Astrocyte (in vitro differentiated cells and primary cell): ENCODE measurements at places on chromosomes 11 and 22.

DNA sequence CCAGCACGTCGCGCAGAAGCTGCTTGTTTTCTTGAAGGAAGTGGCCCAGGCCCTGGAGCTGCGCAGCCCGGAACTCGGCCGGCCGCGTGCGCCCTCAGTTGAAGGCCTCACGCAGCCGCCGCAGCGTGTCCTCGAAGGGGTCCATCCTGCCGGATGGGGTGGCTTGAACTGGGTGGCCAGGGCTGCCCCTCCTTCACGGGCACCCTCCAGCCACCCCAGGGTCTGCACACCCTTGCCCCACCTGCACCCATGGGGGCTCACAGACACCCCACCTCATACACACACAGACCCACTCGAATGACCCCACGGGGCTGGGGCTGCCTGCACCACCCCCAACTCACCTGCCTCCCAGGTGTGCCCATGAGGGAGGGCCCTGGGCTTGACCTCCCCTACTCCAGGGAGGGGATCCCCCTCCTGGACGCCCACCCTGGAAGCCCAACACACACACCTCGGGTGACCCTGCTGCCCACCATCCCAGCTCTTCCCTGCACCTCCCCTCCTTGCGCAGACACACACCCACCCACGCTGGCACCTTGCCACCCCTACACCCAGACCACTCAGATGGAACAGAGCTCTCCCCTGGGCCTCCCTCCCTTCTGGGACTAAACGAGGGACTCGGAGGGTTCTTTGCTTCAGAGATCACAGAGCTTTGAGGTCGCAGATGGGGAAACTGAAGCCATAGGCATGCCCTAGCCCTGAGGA lies 6.8 kb downstream of the ALDH3B2 start:
- no peak for DNase-seq
- no peak overlapping the region for H3K27ac ChIP-seq
- H3K4me1 ChIP-seq = no peaks in the 10 kb centered on the region
- no peaks in the 10 kb centered on the region for H3K27me3 ChIP-seq
- no peak overlapping the region for H3K4me3 ChIP-seq
- no peaks in the 10 kb centered on the region for H3K36me3 ChIP-seq

- H3K4me3 ChIP-seq = no peak overlapping the region
- H3K4me1 ChIP-seq = no peaks in the 10 kb centered on the region
- no peaks in the 10 kb centered on the region for H3K36me3 ChIP-seq
- no peak for DNase-seq
Observed at GRCh38 chr11:69022260-69022659, 9.2 kb upstream of the MRGPRF start.

DNA sequence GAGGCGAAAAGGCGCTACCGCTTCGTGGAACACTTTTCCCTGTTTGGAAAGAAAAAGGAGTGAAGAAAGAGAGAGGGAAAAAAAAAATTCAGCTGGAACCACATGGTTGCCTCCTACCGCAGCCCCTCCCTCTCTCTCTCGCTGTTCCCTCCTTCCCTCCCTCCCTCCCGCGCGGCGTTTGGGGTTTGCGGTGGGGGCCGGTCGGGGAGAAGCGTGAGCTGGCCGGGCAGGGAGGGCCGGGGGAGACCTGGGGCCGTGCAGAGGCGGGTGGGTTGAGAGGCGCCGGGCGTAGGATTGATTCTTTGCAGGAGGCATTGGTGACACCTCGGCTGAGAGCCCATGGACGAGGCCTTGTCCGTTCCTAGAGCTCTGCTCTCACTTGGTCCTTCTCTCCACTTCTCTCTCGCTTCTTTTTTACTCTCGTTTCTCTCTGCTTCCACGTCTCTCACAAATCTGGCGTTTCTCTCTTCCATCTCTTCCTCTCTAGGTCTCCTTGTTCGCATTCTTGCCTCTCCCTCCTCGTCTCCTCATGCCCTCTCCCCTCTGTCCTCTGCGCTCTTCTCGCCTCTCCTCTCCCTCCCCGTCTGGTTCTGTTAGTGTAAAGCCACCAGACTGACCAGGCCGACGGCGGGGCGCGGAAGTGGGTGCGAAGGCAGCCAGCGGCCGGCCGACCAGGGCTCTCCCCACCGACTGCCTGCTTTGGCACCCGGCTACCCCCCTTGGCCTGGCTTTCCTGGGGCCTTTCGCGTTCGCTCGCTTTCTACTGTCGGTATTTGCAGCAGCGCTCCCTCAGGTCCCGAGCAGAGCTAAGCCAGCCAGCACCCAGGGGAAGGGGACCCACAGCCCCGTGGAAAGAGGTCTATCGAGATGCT lies at the start of gene CLMP:
Gene CLMP, minus strand, starts transcription at position 61 of the 872 bp plus-strand sequence. CDS start 308 bp downstream, outside the sequence.
- peak; percentile 63 for DNase-seq
- H3K4me3 ChIP-seq = peak within 1 kb of the TSS; percentile 83
- H3K27ac ChIP-seq = peak within 1 kb of the TSS; percentile 89
- no peaks in the 10 kb centered on the region for H3K27me3 ChIP-seq
- no peaks in the 10 kb centered on the region for H3K36me3 ChIP-seq

- no peak for DNase-seq
- no peaks in the 10 kb centered on the region for H3K27me3 ChIP-seq
- H3K27ac ChIP-seq = no peak overlapping the region
Observed at GRCh38 chr11:117849781-117850414, 25.4 kb upstream of the FXYD2 start.

DNA sequence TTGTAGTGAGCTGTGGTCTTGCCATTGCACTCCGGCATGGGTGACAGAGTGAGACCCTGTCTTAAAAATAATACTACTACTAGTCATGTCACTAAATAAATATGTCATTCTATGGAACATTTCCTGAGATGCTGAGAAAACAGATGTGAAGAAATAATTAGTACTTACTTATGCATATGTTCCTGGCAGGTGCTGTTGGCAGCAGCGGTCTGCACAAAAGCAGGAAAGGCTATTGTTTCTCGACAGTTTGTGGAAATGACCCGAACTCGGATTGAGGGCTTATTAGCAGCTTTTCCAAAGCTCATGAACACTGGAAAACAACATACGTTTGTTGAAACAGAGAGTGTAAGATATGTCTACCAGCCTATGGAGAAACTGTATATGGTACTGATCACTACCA lies 8.8 kb downstream of the ARCN1 start:
- H3K4me1 ChIP-seq = no peaks in the 10 kb centered on the region
- H3K27ac ChIP-seq = no peak overlapping the region
- H3K36me3 ChIP-seq = peaks cover 38% of the 10 kb centered on the region
- no peak overlapping the region for H3K4me3 ChIP-seq
- no peak for DNase-seq

- H3K27ac ChIP-seq = no peak overlapping the region
- H3K36me3 ChIP-seq = no peaks in the 10 kb centered on the region
- H3K4me3 ChIP-seq = no peak overlapping the region
- DNase-seq = no peak
- H3K27me3 ChIP-seq = peaks cover 19% of the 10 kb centered on the region
Observed at GRCh38 chr11:45665933-45666647, 668 bp upstream of the CHST1 start.

- no peaks in the 10 kb centered on the region for H3K4me1 ChIP-seq
- H3K27ac ChIP-seq = no peak overlapping the region
- no peaks in the 10 kb centered on the region for H3K36me3 ChIP-seq
- peak; percentile 20 for DNase-seq
- no peak overlapping the region for H3K4me3 ChIP-seq
- no peaks in the 10 kb centered on the region for H3K27me3 ChIP-seq
Observed at GRCh38 chr11:23226331-23227077, 366.2 kb upstream of the CCDC179 start.

GRCh38 chr22:49951000-49951677 lies 9.4 kb upstream of the PIM3 start:
- no peaks in the 10 kb centered on the region for H3K36me3 ChIP-seq
- H3K4me1 ChIP-seq = peaks cover 12% of the 10 kb centered on the region
- DNase-seq = no peak
- no peaks in the 10 kb centered on the region for H3K27me3 ChIP-seq
- H3K4me3 ChIP-seq = no peak overlapping the region
- no peak overlapping the region for H3K27ac ChIP-seq

GRCh38 chr22:19634226-19634975 lies 79.9 kb upstream of the SEPTIN5 start:
- no peaks in the 10 kb centered on the region for H3K36me3 ChIP-seq
- no peak overlapping the region for H3K4me3 ChIP-seq
- H3K4me1 ChIP-seq = no peaks in the 10 kb centered on the region
- no peak for DNase-seq
- peaks cover 2% of the 10 kb centered on the region for H3K27me3 ChIP-seq

DNA sequence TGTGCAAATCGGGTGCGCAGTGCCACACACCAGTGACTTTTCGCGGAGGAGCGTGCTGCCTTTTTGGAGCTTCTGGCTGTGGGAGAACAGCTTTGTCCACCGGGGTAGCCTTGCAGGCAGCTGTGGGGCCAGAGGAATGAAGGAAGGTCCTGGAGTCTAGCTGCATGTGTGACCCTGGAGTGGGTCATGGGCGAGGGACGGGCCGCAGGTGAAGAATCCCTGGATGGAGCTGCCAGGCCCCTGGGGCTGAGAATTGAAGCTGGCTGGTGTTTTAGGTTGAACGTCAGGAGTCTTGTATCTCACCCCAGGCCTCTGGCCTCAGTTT lies 8.6 kb downstream of the CCND1 start:
- no peaks in the 10 kb centered on the region for H3K27me3 ChIP-seq
- DNase-seq = no peak
- H3K4me1 ChIP-seq = peaks cover 25% of the 10 kb centered on the region
- no peak overlapping the region for H3K4me3 ChIP-seq
- no peak overlapping the region for H3K27ac ChIP-seq

DNA sequence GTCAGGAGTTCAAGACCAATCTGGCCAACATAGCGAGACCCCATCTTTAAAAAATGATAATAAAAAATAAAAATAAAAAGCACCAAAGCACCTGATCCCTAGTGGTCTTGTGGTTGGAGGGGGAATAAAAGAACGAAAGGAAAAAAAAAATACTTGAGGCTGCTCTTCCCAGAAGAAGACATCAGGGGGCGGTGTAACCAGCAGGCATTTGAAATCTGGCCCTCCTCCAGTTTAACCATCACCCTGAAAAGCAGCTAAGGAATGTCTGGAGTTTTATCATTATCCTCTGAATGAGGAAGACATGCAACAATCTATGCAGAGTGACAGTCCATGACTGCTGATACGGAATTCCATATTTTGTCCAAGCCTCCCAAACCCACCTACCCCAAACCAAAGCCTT lies 5.6 kb upstream of the KCTD17 start:
- no peaks in the 10 kb centered on the region for H3K27me3 ChIP-seq

DNA sequence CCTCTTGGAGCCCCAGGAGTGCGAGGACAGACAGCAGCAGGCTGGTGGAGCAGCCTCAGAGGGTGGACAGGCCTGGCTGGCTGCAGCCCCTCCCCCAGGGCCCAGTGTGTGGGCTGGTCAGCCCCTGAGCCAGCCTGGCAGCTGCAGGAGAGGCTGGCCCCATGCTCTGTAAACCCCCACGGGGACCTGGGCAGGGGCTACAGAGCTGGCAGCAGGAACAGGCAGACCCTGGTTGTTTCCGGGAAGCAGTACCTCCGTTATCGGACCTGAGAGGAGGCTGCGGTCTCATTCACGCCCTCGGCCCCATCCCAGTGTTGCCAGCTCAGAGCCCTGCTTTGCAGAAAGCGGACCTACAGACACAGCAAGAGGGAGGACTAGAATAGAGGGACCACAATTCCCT lies 38.5 kb upstream of the COMT start:
- no peaks in the 10 kb centered on the region for H3K27me3 ChIP-seq
- H3K27ac ChIP-seq = no peak overlapping the region
- H3K4me1 ChIP-seq = peaks cover 3% of the 10 kb centered on the region
- no peak overlapping the region for H3K4me3 ChIP-seq
- H3K36me3 ChIP-seq = no peaks in the 10 kb centered on the region
- DNase-seq = no peak

DNA sequence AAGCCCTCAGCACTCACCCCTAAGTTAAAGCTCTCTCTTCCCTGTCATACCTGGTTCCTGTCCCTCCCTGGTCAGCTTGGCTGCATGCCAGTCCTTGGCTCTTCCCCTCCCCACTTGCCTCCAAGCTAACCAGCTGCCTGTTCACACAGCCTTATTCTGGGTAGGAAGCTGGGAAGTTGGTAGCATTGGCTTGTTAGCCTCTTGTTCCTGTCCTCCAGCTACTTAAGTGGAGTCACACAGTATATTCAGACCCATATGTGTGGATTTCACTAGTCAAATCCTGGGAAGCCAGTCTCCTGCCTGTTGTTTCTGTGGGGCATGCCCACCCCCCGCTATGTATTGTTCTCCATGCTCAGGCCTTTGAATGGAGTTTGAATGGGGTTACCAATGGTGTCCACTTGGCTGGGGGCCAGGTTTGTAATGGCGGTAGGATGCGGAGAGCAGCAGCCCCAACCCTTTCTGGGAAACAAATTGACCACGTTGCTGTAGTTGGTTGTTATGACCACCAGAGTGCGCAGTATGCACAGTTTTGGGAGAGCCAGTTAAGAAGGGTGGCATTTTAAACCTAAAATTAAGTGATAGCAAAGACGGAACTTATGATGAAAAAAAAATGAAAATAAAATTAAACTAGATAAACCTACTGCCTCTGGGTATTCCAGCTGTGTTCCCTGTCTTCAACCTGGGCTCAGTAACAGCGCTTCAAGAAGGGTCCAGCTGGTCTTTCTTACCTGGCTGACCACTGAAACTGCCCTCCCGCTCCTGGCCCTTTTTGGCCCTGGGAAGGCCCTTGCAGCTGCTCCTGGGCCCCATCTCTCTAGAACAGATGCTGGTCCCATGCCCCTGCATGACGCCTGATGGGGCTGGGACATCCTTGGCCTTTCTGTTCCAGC lies 10.7 kb upstream of the RPS3 start:
- peaks cover 4% of the 10 kb centered on the region for H3K4me1 ChIP-seq
- no peak overlapping the region for H3K27ac ChIP-seq
- H3K27me3 ChIP-seq = peaks cover 5% of the 10 kb centered on the region
- DNase-seq = peak; percentile 46

- H3K4me1 ChIP-seq = peaks cover 29% of the 10 kb centered on the region
- no peaks in the 10 kb centered on the region for H3K36me3 ChIP-seq
- H3K27ac ChIP-seq = peak overlapping the region; percentile 97
- peak overlapping the region; percentile 24 for H3K4me3 ChIP-seq
- DNase-seq = no peak
Observed at GRCh38 chr11:27233654-27234042, 129.4 kb downstream of the CCDC34 start.

DNA sequence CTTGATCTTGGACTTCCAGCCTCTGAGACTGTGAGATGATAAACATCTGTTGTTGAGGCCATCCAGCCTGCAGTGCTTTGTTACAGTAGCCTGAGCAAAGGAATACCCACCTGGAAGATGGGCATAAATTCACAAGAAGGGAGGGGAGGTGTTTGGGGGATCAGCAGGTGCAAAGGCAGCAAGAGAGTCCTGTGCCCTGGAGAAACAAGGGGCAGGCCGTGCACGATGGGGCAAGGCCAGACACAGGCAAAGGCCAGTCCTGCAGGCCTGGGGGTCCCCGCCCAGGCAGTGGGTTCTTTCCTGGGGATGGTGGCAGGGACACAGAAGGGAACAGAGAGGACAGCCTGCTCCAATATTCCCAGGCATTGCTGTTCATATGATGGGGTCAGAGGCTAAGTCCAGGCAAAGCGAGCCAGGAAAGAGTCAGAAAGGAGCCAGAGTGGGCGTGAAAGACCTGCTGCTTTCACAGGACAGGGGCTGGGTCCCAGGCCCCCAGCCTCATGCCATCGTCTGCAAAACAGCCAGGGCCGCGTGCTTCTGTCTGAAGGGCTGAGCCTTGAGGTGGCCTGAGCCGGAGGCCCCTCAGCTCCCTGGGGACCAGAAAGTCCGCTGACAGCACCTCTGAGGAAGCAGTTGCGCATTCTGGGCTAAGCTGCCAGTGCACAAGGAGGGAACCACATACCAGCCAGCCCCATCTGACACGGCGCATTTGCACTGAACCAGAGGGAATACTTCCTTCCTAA lies 48.8 kb downstream of the MYEOV start:
- no peak for DNase-seq
- H3K36me3 ChIP-seq = no peaks in the 10 kb centered on the region
- H3K27ac ChIP-seq = no peak overlapping the region
- no peaks in the 10 kb centered on the region for H3K27me3 ChIP-seq
